C1 segment of cervical spinal cord (tissue), 14 donors: ENCODE measurements at places on chromosomes 4 and X.
A peak's percentile ranks its signal among the peaks of the same experiment; 100 is the strongest.

DNA sequence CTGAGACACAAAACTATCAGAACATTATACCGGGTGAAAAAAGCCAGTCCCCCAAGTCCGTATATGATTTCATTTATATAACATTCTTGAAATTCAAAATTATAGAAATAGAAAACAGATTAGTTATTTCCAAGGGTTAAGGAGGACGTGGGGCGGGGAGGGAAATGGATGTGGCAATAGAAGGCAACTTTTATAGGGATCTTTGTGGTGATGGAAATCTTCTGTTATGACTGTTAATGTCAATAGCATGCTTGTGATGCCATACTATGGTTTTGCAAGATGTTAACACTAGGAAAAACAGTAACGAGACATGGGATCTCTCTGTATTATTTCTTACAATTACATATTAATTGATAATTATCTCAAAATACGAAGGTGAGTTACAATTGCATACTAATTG lies 96.4 kb downstream of the LNX1 start:
- no peak for DNase-seq

- no peak for DNase-seq
These were observed 168.7 kb upstream of the GALNTL6 start for GRCh38 chr4:171644430-171645057.

- DNase-seq: no peak
These were observed 228.4 kb downstream of the DTHD1 start for GRCh38 chr4:36509845-36510244.

- no peak for DNase-seq
These were observed 48.5 kb downstream of the FSTL5 start for GRCh38 chr4:162115333-162115732.

GRCh38 chr4:65399084-65399483 lies 271.2 kb downstream of the EPHA5 start:
- no peak for DNase-seq

- no peak for DNase-seq
These were observed at the start of gene SLC4A4 for GRCh38 chr4:71338846-71339593. TSS of gene SLC4A4 (plus strand) at chr4:71339020.

- DNase-seq: no peak
These were observed 63.4 kb upstream of the TBC1D9 start for GRCh38 chr4:140819610-140820009.

- no peak for DNase-seq
These were observed at the start of gene DGKK for GRCh38 chrX:50470103-50471031. TSS of gene DGKK (minus strand) at chrX:50470825. CDS start at chrX:50470678, 147 bp downstream.

DNA sequence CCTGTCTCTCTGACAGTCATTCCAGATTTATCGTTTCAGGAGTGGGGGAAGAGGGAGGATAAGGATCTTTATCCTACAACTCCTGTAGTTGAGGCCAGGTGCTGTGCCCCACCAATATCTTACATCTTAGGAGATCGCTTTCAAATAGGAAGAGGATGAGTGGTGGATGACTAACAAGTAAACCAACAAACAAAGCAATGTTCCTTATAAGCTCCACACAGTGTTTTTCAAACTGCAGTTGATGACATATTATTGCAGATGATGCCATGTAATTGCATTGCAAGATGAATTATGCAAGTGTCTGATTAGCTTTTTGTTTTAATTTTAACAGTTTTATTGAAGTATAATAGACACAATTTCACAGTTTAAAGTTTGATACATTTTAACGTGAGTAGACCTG lies 35.8 kb upstream of the TMEM164 start:
- no peak for DNase-seq

- DNase-seq: no peak
These were observed 1002.0 kb upstream of the PCDH7 start for GRCh38 chr4:29718136-29718535.

GRCh38 chr4:24003926-24004325 lies 114.1 kb upstream of the PPARGC1A start:
- DNase-seq: no peak

- DNase-seq: no peak
These were observed 210.2 kb downstream of the DMD start for GRCh38 chrX:33001107-33001506.

GRCh38 chr4:173370130-173370476 lies 651 bp upstream of the SAP30 start:
- peak; percentile 86 for DNase-seq

DNA sequence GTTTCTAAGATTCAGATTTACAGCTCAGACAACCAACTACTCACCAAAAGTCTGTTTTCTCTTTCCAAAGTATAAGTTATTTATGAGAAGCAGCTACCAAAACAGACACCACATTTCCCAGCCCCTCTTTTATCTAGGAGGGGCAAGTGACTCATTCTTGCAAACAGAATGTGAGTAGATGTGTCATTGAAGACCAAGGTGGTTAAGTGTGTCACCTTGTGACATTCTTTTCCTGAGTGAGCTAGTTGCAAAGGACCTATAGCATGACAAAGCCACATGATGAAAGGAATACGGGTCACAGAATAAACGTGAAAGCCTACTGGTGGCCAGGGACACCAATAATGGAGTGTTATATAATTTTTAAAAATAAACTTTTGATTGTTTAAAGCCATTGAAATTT lies 50.0 kb downstream of the SLC7A11 start:
- no peak for DNase-seq

GRCh38 chr4:124945422-124945821 lies 232.9 kb upstream of the ANKRD50 start:
- no peak for DNase-seq
